Activated T-cell treated with anti-CD3 and anti-CD28 coated beads, Interleukin-2, amount 50 U/mL, for 1 hour (primary cell): ENCODE measurements at places on chromosomes 5 and 9.
A peak's percentile ranks its signal among the peaks of the same experiment; 100 is the strongest.

- no peak for DNase-seq
Observed at GRCh38 chr5:23825196-23825595, 317.8 kb downstream of the PRDM9 start.

DNA sequence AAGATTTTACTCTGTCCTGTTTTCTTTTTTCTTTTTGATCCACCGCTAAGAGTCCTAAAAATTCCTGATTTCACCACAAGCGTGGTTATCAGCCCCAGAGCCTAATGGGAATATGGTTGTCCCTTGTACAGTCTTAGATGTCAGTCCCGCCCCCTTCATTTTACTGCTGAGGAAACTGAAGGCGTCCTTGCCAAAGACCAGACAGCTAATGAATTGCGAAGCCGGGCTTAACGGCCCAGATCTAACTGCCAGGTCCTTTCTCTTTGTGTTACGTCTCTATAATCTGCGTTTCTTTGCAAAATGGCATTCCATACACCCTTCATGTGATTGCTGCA is 497 bp downstream of the NSA2 start:
- no peak for DNase-seq

DNA sequence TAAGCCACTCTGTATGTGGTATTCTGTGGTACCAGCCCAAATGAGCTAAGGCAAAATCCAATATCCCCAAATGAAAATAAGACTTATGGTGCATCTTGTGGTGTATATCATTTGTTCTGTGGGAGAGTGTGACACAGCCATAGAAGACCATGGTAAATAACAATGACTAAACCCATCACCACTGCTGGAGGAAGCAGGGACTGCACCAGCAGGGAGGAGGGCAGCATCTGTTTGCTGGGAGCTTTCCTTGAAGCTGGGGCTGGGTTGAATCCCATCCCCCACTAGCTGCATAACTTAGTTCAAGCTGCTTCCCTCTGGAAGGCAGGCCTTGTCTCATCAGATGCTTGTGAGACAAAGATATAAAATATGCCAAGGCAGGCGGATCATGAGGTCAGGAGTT is 14.2 kb downstream of the GADD45G start:
- DNase-seq, result no peak

- DNase-seq, result no peak
Observed at GRCh38 chr5:41213340-41213739, at the start of gene C6. C6 (minus strand) TSS chr5:41213532; CDS start chr5:41203230, 10,302 bp downstream.

GRCh38 chr9:85662573-85662972 is 79.2 kb downstream of the AGTPBP1 start:
- DNase-seq, result no peak

GRCh38 chr9:106717686-106718085 is 145.3 kb upstream of the ZNF462 start:
- DNase-seq, result no peak

DNA sequence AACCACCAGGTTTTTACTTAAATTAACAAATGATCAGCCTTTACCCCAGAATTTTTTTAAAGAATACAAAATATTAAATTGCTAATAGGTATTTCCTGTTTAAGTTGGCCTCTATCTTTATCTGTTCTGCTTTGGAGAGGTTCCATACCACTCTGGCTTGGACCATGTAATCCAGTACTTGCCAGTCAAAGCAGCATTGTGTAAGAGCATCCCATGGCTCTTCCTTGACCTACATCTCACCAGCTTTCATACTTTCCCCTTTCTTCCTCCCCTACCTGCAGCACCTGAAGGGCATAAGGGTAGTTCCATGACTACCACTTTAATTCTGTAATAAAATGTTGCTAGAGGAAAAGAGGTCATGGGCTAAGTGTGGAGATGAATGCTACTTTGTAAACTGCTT is 140.8 kb upstream of the MTAP start:
- DNase-seq, result no peak

GRCh38 chr9:673264-673965 is 168.1 kb upstream of the DMRT1 start:
- no peak for DNase-seq

DNA sequence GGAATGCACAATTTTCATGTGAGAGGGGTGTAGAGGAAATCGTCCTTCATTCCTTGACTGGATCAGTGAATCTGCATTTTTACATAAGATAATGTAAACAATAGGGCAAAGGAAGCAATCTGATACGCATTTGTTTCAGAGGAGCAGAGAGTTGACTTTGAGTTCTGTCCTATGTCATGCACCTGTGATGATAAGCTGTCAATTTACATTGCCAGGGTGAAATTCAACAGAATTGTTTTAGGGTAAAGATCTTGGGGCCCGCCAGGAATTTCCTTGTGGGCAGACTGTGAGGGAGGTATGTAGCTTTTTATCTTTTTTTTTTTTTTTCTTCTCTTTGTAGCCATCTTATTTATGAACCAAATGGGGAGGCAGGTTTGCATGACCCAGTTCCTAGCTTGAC is 58.3 kb upstream of the LARP1 start:
- DNase-seq, result no peak

DNA sequence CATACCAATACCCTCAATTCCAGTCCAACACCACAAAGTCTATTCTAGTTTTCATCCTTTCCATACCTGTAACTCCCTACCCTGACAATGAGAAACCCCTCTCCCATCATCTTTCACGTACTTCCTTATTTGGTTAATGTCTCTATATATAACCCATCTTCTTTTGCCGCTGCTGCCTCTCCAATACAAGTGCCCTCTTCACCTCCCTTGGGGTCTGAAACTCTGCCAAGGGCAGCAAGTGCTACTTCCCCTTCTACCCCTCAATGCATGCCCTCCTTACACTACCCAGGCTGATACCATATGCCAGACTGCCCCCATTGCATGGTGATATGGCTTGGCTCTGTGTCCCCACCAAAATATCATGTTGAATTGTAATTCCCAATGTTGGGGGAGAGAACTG is 24.4 kb upstream of the SMIM15 start:
- DNase-seq, result no peak

- DNase-seq, result no peak
Observed at GRCh38 chr9:134545215-134545542, 96.4 kb upstream of the COL5A1 start.

DNA sequence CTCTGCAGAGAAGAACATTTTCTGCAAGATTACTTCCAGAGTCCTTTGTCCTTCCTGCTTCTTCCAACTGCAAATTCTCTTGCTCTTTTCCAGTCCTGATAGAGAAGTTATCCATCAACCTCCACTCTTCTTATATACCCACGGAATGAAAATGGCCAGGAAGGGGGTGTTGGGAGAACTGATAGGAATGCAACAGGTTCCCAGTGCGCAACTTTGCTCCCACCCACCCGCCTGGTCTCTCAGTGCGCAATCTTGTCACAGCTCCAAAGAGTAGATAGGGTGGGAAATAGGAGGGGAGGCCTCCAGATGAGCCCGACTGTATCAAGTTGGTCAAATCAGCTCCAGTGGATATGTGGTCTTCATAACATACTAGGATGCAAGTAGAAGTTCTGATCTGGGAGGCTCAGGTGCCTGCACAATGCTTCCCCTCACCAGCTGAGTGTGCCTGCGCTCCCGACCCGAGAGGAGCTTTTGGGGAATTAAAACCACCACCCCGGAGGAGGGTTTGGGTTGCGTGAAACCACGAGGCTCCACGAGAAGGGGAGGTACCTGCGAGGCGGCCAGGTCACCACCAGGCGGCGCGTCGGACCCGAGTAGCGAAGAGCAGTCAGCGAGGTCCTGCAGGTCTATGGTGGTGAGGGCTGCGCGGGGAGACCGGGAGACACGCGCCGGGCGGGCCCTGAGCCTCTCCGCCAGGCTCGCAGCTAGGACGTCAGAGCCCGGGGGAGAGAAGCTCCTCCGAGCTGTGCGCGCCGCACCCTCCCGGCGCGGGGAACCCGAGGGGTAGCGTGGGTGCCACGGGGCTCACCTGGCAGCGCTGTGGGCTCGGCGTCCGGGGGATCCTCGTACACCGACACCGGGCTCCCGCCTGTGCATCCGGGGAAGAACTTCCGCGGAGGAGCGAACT is 835 bp downstream of the MCIDAS start:
- peak; percentile 52 for DNase-seq

DNA sequence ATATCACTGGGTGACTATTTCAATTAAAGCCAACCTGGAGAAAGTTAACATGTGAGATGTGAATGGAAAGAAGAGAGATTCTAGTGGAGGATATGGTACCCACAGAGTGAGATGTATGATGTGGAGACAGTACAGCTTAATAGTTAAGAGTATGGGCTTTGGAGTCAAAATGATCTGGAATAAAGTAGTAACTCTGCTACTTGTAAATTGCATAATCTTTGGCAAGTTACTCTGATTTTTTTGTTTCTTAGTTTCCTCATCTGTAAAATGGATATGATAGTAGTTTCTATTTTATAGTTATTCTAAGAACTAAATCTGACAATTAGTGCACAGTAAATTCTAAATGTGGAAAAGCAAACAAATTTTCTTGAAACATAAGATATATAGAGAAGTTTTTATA is 79.2 kb downstream of the ISOC1 start:
- DNase-seq, result no peak

DNA sequence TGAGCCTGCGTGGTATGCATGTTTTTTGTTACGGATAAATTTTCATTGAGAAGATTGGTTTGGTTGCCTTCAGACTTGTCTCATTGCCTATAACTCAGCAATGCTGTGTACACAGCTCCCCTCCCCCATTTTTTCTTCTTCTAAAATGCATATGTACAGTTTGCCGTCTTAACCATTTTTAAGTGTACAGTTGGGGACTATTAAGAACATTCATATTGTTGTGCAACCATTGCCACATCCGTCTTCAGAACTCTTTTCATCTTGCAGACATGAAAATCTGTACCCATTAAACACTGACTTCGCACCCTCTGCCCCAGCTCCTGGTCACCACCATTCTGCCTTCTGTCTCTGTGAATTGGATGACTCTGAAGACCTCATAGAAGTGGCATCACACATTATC is 6.2 kb downstream of the EXOC3 start:
- DNase-seq, result no peak

- no peak for DNase-seq
Observed at GRCh38 chr5:81896764-81897163, 75.1 kb upstream of the ATG10 start.

GRCh38 chr9:82353631-82354278 is 365.2 kb downstream of the SPATA31D1 start:
- no peak for DNase-seq

DNA sequence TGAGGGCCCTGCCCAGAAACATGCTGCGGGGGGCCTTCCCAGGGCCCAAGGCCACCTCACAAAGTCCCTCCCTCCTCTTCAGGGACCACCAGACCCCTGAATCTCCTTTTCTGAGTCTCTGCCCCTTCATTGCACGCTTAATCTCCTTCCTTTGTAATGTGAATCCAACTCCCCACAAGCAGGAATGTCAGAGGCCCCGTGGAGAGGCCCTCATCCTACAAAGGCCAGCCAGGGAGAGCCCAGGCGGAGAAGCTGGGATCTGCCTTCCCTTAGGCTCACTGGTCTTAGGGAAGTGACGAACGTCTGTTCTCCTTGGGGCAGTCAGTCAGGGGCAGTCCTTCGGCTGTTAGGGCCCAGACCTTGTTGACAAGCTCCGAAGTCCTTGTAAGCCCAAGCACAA is 2.3 kb downstream of the SMIM33 start:
- DNase-seq, result no peak

GRCh38 chr9:124384846-124385245 is 30.4 kb downstream of the PSMB7 start:
- DNase-seq, result no peak

DNA sequence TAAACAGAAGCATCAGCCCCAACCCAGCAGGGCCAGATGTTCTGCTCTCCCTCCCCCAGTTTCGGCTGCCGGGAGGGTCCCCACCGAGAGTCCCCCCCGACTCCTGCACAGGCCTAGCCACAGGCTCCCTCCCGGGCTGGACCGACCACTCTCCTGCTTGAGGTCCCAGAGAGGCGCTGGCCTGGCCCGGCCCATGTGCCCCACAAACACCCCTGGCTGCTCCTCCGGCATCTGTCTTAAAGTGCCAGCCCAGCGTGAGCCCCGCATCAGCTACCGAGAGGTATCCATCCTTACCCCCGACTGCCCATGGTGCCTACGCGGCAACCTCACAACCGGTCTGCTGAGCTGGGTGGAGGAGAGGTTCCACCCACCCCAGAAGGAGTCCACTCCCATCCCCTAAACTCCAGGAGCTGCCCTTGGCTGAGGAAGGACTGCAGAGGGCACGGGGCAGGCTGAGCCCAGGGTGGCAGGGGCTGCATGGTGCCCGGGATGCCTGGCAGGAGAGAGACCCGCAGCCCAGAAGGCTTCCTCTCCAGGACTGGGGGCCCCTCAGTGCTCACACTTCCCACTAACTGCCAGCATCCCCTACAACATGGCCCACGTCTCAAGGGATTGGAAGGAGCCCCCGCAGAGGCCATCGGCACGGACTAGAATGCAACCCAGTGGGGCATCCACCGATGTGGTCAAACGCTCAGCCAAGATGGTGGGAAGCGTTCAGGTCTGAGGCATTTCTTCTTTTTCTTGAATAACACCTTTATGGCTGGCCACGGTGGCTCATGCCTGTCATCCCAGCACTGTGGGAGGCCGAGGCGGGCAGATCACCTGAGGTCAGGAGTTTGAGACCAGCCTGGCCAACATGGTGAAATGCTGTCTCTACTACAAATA is 15.6 kb upstream of the EGFL7 start:
- no peak for DNase-seq

DNA sequence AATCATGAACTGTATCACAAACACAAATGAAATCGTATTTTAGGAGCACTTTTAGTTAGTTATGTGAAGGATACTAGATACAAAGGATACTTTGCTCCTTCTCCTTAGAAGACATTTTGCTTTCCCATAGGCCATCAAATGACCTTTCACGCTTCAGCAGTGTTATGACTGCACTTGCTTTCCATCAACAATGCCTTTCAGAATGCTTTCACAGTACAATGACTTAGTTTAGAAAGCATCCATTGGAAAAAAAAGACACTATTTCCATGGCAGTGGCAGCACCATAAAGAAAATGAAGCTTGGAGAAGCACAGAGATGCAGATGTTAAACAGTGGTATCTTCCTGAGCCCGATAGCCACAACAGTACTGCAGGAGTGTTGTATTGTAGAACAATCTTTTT is 203.9 kb downstream of the PCSK1 start:
- no peak for DNase-seq

GRCh38 chr5:95244479-95244878 is 40.4 kb downstream of the MCTP1 start:
- no peak for DNase-seq

GRCh38 chr9:77712533-77713130 is 64.5 kb upstream of the GNA14 start:
- no peak for DNase-seq

DNA sequence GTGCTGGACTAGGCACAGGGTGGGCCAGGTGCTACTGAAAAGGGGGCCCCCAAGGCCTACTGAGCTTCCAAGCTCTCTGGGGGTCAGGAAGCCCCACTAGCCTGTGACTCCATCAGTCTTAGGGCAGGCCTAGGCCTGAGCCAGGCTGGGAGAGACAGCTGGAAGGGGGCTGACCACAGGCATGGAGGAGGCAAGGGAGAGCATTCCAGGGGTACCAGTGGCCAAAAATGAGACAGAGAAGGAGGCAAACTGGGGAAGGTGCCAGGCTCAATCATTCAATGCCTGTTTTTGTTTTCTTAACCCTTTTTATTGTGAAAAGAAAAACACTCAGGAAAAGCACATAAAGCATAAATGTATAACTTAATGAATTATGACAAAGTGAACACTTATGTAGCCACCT is 26.2 kb upstream of the TCF7 start:
- DNase-seq, result no peak
